ENCODE measurements at places on chromosomes 12 and 14.
A peak's percentile ranks its signal among the peaks of the same experiment; 100 is the strongest.

DNA sequence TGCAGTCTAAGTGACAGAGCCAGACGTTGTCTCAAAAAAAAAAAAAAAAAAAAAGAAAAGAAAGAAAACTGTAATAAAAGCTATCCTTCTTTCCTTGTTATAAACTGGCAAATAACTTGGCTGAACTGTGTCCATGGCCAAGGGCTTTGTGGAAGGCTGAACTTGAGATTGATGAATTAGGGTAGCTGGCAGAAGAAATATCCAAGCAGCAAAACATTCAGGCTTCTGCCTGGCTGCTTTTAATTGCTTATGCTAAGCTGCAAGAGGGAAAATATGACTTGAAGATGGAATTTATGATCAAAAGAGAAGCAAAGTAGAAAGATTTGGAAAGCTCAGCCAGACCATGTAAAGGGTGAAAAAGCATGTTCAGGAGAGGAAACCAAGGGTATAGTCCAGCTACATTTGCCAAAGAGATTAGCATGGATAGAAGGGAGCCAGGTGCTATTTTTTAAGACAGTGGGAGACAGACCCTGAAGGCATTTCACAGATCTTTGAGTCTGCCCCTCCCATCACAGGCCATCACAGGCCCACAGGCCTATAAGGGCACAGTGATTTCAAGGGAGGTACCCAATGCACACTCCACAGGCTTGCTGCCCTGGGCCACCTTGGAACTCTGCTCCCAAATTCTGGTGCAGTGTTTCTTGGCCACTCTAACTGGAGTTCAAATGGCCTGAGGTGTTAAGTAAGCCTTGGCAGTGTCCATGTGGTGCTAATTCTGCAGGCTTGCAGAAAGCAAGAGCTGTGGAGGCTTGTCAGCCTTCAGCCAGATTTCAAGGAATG, 226.0 kb downstream of the AEBP2 start:
- DNase-seq = no peak

GRCh38 chr12:54650409-54650808, 2.2 kb upstream of the DCD start:
- DNase-seq = no peak

GRCh38 chr12:17992002-17992656, 97.9 kb downstream of the RERGL start:
- no peak for DNase-seq

GRCh38 chr12:50066402-50066801, 9.0 kb downstream of the ASIC1 start:
- DNase-seq = peak; percentile 34

DNA sequence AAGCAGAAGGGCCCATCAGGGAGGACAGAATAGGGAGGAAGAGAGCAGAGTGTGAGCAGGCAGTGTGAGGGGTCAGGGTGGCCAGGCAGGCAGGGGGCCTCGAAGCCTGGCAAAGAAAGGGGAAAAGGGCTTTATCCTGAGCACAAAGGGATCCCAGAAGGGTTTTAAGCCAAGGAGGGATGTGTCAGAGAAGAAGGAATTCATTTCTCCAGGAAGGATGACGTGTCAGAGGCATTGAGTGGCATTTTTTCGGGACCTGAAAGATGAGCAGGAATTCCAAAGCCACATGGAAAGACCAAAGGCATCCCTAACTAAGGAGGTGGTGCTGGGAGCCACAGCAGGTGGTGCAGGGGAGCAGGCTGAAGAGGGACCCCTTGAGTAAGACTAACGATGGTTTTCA, 132.1 kb downstream of the DICER1 start:
- DNase-seq = no peak

GRCh38 chr12:132145334-132145733, 1.1 kb downstream of the NOC4L start:
- DNase-seq = no peak
